A549 treated with CpdA at 1 μM for 4 hours (cell line): ENCODE measurements at places on chromosomes 5 and 9. TPM values are rescaled to one million over a fixed set of nuclear protein-coding genes. Genes with fewer than 3 reads are reported as not detected.

Gene GFI1B
- total RNA-seq, result 0.07 TPM in 1 of 5 replicates, not detected in the others

Gene MORN5
- total RNA-seq, result 0.44 TPM in 1 of 5 replicates, not detected in the others

Gene SPATA31D4
- total RNA-seq, result not detected in 5 replicates

Gene BTNL3
- total RNA-seq, result not detected in 5 replicates

Gene CCNI2
- 0.09 to 0.36 TPM (median 0.11 TPM) in 4 of 5 replicates, not detected in the other for total RNA-seq

Gene RANBP3L
- not detected in 5 replicates for total RNA-seq

Gene FBP1
- total RNA-seq, result not detected in 5 replicates

Gene RGS14
- 3.0 to 8.2 TPM (median 6.2 TPM) in 5 replicates for total RNA-seq

Gene ADAMTS19
- total RNA-seq, result not detected in 5 replicates

Gene ADRB2
- 0.56 to 0.93 TPM (median 0.59 TPM) in 5 replicates for total RNA-seq

Gene SPINK6
- total RNA-seq, result 0.26 to 1.4 TPM (median 0.37 TPM) in 5 replicates

Gene HAVCR2
- total RNA-seq, result 0.29 to 0.57 TPM (median 0.52 TPM) in 5 replicates

Gene TMEM215
- not detected in 5 replicates for total RNA-seq

Gene GBGT1
- total RNA-seq, result 1.6 to 3.0 TPM (median 2.8 TPM) in 5 replicates

Gene SLC1A3
- total RNA-seq, result not detected in 5 replicates

Gene PRRX2
- total RNA-seq, result 2.8 to 7.2 TPM (median 6.5 TPM) in 5 replicates

Gene SPAAR
- total RNA-seq, result not detected in 5 replicates

Gene LHX6
- 0.22 to 0.45 TPM (median 0.27 TPM) in 5 replicates for total RNA-seq

Gene ALDOB
- not detected in 5 replicates for total RNA-seq

Gene MCC
- 0.14 to 0.38 TPM (median 0.25 TPM) in 5 replicates for total RNA-seq

Gene SLC23A1
- 0.70 to 1.6 TPM (median 1.3 TPM) in 5 replicates for total RNA-seq

Gene YIPF5
- 67.8 to 84.9 TPM (median 75.4 TPM) in 5 replicates for total RNA-seq

Gene AGXT2
- total RNA-seq, result not detected in 5 replicates

Gene PCDHGA1
- total RNA-seq, result 0.27 to 0.49 TPM (median 0.31 TPM) in 5 replicates

Gene ORM2
- not detected in 5 replicates for total RNA-seq

Gene HMCN2
- total RNA-seq, result 0.03 to 0.14 TPM (median 0.08 TPM) in 5 replicates

Gene HNRNPA0
- 45.7 to 53.5 TPM (median 52.3 TPM) in 5 replicates for total RNA-seq

Gene DEPDC1B
- total RNA-seq, result 15.6 to 19.1 TPM (median 18.5 TPM) in 5 replicates

Gene FOXD4L3
- 0.06 to 0.24 TPM (median 0.14 TPM) in 3 of 5 replicates, not detected in the others for total RNA-seq

Gene GRM6
- not detected in 5 replicates for total RNA-seq

Gene AGTPBP1
- total RNA-seq, result 6.3 to 9.1 TPM (median 7.5 TPM) in 5 replicates

Gene SMIM33
- not detected in 5 replicates for total RNA-seq

Gene PCSK5
- 0.68 to 1.0 TPM (median 0.87 TPM) in 5 replicates for total RNA-seq

Gene GABRA6
- total RNA-seq, result not detected in 5 replicates

Gene DND1
- 0.47 to 1.0 TPM (median 0.82 TPM) in 5 replicates for total RNA-seq

Gene FOXD4L6
- 0.06 TPM in 1 of 5 replicates, not detected in the others for total RNA-seq

Gene DOCK8
- total RNA-seq, result 0.27 to 0.52 TPM (median 0.36 TPM) in 5 replicates

Gene IL7R
- total RNA-seq, result 0.24 to 0.79 TPM (median 0.45 TPM) in 5 replicates

Gene ADCY2
- not detected in 5 replicates for total RNA-seq

Gene IFNA2
- total RNA-seq, result not detected in 5 replicates

Gene TOPORS
- total RNA-seq, result 11.9 to 18.9 TPM (median 14.3 TPM) in 5 replicates

Gene GRIA1
- total RNA-seq, result not detected in 5 replicates

Gene HTR1A
- total RNA-seq, result not detected in 5 replicates

Gene TRIM36
- 1.5 to 1.7 TPM (median 1.7 TPM) in 5 replicates for total RNA-seq

Gene GRIN3A
- total RNA-seq, result not detected in 5 replicates

Gene LRRTM2
- not detected in 5 replicates for total RNA-seq

Gene ITGA1
- 0.79 to 2.0 TPM (median 1.3 TPM) in 5 replicates for total RNA-seq

Gene PCDHGA10
- total RNA-seq, result 0.01 TPM in 1 of 5 replicates, not detected in the others

Gene LHX3
- total RNA-seq, result 0.08 to 0.12 TPM (median 0.09 TPM) in 4 of 5 replicates, not detected in the other

Gene EQTN
- total RNA-seq, result not detected in 5 replicates

Gene PNPLA7
- 0.54 to 0.97 TPM (median 0.84 TPM) in 5 replicates for total RNA-seq
